H4 (cell line): ENCODE measurements at places on chromosomes 1 and 21. TPM values are rescaled to one million over a fixed set of nuclear protein-coding genes. Genes with fewer than 3 reads are reported as not detected.

DNA sequence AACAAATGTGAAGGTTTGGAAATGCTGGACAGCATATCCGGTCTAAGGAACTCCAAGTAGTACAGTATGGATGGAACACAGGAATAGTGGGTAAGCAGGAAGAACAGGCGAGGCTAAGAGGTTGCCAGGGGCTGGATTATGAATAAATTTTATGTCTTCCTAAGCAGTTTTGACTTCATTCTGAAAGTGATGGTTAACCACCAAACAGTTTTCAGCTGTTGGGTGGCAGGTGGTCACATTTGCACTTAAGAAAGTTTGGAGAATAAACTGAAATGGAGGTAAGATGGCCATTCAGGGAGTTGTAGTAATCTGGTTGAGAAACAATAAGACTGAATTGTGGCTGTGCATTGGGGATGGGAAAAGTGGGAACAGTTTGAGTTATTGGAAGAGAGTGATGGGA is 83.8 kb downstream of the PRKAA2 start:
- no peak for DNase-seq

ALG14 gene
- total RNA-seq, result 1.4 and 1.7 TPM in 2 replicates

- peak; percentile 80 for DNase-seq
Measured at GRCh38 chr1:16055613-16056520, 12.3 kb downstream of the CLCNKB start.

DNA sequence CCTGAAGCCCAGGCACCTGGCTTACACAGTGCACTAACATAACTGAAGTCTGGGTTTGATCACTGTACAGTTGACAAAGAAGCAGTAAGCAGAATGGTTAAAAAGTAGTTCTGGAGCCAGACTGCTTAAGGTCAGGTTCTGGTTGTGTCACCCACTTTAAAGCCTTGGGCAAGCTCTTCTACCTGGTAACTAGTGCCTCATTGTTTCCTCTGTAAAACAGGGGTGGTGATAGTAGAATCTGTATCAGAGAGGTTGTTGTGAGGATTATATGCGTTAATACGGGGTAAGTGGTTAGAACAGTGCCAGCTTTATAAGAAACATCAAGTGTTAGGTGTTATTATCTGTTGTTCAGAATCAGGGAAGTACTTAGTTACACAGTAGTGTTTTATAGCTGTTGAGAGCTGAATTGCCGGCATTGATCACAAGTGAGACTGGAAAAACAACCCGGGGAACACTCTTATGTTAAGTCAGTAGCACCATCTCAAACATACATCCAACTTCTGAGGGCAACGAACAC is 3.7 kb downstream of the BACH1 start:
- DNase-seq, result no peak

GRCh38 chr21:42493109-42494060 is 2.6 kb downstream of the RSPH1 start:
- no peak for DNase-seq

DNA sequence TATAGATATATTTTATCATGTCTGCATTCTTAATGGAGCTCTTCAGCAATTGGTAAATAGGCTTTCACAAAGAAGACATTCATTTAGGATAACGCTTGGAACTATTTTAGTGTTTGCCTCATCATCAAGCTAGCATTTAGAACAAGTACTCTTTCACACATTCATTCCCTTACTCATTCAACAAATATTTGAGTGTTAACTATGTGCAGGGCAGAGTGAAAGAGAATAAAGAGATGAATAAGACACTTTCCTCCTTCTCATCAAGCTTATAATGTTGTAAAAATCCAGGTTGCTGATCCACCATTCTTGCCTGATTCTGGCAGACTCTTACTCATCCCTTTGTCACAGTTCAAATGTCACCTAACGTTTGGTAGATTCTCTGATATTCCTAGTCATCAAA is 386.3 kb upstream of the BEND5 start:
- no peak for DNase-seq

DNA sequence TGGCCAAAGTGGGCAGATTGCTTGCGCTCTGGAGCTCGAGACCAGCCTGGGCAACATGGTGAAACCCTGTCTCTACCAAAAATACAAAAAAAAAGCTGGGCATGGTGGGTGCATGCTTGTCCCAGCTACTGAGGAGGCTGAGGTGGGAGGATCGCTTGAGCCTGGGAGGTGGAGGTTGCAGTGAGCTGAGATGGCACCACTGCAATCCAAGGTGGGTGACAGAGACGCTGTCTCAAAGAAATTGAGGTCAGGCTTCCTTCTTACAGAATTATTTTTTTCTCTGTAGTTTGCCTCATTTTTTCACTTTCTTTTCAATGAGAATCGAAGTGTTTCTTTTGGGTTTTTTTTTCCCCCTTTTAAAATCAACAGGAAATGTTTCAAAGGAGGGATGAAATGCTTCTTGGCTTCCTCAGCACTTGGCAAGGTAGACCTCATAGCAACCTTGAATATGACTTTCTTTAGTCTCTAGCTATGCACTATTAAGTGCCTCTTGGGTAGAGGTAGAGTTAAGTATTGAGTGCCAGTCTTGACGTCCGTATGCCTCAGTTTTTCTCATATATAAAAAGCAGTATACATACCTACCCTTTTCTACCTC is 40.3 kb downstream of the MDM4 start:
- DNase-seq, result no peak

- DNase-seq, result no peak
Measured at GRCh38 chr1:89657886-89658285, 25.0 kb downstream of the LRRC8C start.

DNA sequence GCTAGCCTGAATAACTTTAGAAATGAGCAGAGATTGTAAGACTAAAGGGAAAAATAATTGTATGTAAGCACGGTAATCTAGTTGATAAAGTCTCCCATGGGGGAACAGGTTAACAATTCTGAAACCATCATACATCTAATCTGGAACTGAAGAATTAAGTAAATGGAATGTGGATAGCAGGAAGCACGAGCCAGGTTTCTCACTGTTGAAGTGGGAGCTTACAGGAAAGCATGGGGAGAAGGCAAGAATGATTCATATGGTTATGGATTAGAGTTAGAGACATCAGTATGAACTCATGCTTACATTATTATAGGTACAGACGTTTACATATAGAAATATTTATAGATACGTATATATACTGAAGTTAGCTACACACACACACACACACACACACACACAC is 83.0 kb downstream of the LEPR start:
- DNase-seq, result no peak

RXRG gene
- not detected in 2 replicates for total RNA-seq

KLF17 gene
- not detected in 2 replicates for total RNA-seq

DNA sequence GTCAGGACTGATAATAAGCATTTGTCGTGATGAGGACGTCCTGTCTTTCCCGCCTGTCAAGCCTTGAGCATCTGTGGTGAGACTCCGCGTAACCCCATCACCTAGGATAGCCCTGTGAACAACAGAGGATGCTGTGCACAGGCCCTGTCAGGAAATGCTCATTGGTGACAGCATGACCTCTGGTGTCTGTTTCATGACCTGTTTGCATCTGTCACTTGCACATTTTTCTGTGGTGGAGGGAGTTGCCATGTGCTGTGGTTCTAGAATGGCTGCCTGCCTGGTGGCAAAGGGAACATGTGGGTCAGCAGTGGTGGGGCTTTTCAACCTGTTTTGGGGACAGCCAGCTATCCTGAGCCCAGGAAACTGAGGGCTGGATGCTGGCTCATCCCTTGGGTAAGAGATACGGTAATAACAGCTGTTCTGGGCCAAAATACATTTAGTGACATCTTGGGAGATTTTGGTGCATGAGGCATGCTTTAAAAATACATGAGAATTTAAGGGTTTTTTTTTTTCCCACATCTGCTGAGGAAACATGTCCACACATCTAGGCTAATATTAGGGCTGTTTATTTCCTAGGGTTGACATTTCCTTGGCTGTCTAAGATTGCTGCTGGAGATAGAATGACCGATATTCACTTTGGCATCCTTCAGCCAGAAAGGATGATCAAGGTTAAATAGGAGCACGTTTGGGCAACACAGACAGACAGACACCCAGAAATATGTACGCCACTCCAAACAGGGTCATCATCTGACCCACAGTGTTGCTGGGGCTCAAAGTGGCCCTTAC is 52.9 kb downstream of the KCNC4 start:
- DNase-seq, result no peak
